Stimulated activated CD4-positive, alpha-beta T cell treated with anti-CD3 and anti-CD28 coated beads, Interleukin-4, amount 100 ng/mL, for 24 hours (primary cell): ENCODE measurements at places on chromosomes 5 and 9.

- DNase-seq = no peak
These were observed 315.2 kb downstream of the PSAT1 start for GRCh38 chr9:78612091-78612490.

DNA sequence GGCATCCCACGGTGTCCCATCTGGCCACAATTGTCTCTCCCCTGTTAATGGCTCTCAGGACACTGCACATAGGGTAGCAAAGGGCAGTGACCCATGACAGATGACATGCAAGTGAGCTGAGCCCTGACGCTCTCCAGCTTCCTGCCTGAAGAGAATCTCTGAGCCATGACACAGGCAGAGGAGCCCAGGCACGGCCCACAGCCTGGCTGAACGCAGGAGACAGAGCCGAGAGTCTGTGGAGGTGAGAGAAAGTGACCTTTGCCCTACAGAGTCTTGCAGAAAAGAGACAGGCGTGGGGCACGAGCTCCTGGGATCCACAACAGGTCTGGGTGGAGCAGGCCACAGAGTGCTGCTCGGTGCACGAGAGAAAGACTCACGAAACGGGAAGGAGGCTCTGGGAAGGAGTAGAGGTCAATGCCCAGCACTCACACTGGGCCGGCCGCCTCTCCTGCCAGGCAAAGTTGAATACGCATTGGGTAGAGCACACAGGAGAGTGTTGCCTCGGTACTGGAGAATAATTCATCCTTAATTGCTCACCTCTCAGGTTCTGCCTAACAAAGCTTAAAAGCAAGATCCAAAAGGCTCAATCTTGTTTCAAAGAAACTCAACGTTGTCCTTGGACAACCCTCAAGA is 90.3 kb downstream of the MRPL36 start:
- no peak for DNase-seq

GRCh38 chr5:119371146-119371545 is 15.3 kb downstream of the TNFAIP8 start:
- DNase-seq = no peak

GRCh38 chr9:136603901-136604814 is 58.3 kb upstream of the NOTCH1 start:
- no peak for DNase-seq

- DNase-seq = no peak
These were observed 34.5 kb downstream of the PRRT1B start for GRCh38 chr9:131579789-131580211.

GRCh38 chr9:4704129-4704528 is 24.8 kb downstream of the CDC37L1 start:
- no peak for DNase-seq

DNA sequence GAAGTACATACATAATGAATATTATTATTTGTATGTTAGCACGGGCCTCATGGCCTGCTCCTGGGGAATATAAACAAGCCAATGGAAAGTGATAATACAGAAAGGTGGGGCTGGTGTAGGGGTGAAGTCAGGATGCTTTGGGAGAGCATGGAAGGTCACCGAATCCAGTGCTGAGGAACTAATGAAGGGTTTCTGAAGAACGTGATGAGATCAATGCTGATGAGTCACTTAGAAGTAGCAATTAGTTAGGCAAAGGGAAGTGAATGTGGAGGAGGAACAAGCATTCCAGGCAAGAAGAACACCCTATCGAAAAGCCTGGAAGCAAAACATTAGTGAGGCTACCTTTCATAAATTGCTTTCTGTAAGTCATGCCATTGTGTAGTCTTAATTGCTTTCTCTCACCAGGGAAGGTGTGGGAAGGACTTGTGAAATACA is 2.1 kb downstream of the ANXA1 start:
- no peak for DNase-seq

GRCh38 chr9:125431741-125432271 is 170.2 kb downstream of the GAPVD1 start:
- no peak for DNase-seq
